ENCODE measurements at places on chromosomes 7 and 10.

DNA sequence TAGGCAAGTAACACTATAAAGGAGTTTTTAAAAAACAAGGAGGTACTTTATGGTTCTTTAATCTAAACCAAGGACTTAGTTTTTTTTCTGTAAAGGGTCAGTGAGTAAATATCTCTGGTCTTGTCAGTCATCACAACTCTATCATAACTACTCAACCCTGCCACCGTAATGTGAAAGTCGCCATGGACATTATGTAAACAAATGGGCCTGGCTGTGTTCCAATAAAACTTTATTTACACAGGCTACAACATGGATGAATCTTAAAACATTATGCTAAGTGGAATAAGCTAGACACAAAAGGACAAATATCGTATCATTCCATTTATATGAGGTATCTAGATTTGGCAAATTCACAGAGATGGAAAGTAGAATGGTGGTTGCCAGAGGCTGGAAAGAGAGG is 60.8 kb upstream of the SP4 start:
- no peak for ATAC-seq

DNA sequence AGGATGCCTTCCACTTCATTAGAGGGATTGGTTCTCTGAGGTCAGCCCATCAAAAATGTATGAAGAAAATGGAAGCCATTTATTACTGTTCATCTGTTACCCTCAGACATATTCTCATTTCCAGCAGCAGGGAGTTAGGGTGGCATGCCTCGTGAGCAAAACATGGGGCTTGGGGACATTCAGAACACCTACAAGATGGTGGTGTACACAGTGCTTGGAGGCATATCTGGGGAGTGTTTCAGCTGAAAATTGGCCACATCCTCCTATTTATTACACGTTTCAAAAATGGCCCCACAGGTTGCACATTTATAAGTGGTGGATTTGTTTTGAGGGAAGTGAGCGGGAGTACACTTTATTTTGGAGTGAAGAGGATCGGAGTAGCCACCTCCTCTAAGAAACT is 93.4 kb downstream of the SPAG6 start:
- no peak for ATAC-seq

DNA sequence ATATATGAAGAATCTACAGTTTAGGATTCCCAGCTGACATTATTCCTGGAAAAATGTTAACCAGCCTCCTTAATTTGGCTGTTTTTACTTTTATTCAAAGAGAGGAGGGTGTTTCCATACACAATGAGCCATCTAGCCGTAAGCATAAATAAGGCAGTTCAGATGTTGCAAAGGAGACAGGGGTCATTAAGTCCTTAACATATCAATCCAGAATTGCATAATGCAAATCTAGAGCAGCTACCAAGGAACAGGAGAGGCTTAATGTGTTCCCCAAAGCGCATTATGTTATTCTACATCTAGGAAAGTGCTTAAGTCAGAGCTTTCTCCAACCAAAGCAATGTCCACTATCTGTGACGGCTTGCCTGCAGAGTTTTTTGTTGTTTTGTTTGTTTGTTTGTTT is 32.4 kb upstream of the TCF7L2 start:
- no peak for ATAC-seq

- no peak for ATAC-seq
Measured at GRCh38 chr10:100725869-100726426, 19.4 kb upstream of the PAX2 start.

- ATAC-seq = peak; percentile 4
Measured at GRCh38 chr10:70169649-70170364, 507 bp downstream of the SAR1A start.

DNA sequence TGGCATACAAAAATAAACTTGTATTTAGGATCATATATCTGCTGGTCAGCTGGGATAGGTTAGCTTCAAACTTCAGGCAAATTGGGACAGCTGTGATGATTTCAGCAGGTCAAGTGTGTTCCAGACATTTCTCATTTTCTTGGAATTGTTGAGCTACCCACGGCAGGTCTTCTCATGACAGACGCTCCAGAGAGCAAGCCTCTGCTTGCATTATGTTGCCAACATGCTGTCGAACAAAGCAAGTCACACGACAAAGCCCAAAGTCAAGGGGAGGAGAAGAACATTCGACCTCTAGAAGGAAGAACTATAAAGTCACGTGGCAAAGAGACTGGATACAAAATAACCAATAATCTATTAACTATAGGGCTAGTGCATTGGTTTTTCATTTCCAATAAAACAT is 103.5 kb downstream of the RAB18 start:
- peak; percentile 70 for ATAC-seq

- no peak for ATAC-seq
Measured at GRCh38 chr10:93671042-93671441, 31.4 kb downstream of the FRA10AC1 start.

- ATAC-seq = no peak
Measured at GRCh38 chr7:139721417-139721816, 56.4 kb downstream of the HIPK2 start.

- peak; percentile 86 for ATAC-seq
Measured at GRCh38 chr10:11515596-11516430, 95.6 kb downstream of the USP6NL start.

DNA sequence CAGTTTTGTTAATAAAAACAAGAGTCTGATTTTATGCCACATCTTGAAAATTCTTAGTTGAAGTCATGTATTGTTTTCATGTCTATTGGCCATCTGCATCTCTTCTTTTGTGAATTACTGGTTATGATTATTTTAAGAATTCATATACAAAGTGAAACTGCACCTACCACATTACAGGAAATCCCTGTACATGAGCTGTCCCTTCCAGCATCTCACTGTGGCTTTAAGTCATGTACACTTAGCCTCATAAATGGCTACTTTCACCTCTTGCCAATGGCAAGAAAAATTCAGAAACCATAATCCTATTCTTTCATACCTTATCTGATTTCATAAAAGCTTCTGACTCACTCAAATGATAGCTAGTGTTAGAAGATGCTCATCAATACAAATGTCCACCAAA is 48.6 kb downstream of the CRTAC1 start:
- ATAC-seq = no peak

- no peak for ATAC-seq
Measured at GRCh38 chr10:48194830-48195229, 79.7 kb downstream of the FRMPD2 start.

DNA sequence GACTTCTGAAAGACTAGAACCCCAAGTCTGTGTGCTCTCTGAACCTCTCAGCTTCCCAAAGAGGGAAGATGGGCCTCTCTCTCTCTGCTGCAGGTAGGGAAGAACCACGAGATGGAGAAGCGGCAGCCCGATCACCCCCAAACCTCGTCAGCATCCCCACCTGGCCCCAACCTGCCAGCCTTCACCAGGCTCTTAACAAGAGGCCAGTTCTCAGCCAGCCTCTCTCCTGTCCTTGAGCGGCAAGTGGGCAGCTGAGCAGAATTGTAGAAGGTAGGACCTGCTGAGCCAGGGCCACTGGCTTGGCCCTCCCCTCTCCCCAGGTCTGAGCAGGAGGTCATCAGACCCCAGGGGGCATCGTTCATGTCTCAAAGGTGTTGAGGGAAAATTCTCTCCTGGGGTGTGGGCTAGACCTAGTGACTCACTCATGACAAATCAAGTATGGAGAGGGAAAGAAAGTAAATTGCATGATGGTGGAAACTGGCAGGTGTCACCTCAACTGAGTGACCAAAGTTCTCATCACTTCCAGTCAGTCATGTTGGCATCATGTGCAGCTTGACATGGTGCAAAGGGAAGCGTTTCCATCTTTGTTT is 92.0 kb upstream of the GPR26 start:
- ATAC-seq = no peak

DNA sequence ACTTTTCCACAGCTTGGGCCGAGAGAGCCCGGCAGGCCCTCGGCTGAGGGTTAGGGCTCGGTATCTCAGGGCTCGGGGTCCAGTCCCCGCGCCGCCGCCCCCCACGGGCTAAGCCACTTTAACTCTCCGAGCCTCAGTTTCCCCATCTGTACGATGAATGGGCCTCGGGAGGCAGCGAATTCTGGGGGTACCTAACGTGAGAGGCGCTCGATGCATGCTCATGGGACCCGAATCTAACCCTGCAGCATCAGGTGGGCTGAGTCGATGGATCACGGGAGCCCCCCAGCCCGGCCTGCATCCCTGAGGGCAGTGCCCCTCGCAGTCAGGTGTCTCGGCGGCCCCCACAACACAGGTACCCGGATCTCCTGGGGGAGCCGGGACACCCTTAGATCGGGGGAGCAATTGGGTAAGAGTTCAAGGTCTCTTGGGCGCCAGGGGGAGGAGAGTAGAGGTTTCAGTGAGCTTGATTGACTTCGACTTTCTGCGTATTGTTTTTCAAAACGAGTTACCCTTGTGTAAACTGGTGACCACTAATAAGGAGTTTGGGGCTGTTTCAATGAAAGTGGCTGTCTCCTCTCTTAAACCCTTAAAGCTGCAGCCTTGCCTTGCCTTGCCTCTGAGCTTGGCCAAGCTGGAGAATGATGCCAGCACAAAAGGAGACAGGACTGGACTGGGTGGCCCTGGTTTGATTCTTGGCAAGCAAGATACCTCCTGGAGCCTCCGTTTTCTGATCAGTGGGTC is 631 bp downstream of the POR start:
- peak; percentile 3 for ATAC-seq

GRCh38 chr7:132656846-132657776 is 80.8 kb upstream of the PLXNA4 start:
- ATAC-seq = peak; percentile 50

- no peak for ATAC-seq
Measured at GRCh38 chr7:4245866-4246470, 436.1 kb upstream of the FOXK1 start.

- ATAC-seq = no peak
Measured at GRCh38 chr7:2681929-2682799, 5.8 kb upstream of the AMZ1 start.

DNA sequence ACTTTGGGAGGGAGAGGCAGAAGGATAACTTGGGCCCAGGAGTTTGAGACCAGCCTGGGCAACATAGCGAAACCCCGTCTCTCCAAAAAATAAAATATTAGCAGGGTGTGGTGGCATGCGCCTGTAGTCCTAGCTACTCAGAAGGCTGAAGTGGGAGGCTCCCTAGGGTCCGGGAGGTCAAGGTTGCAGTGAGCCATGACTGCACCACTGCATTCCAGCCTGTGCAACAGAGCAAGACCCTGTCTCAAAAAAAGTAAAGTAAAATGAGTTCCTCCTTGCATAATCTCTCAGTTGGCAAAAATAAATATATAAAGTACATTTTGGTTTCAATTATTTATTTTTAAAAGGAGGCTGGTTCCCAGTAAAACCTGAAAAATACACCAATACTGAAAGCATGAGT is 11.8 kb downstream of the NANOS1 start:
- no peak for ATAC-seq

GRCh38 chr10:61376908-61377368 is 76.2 kb downstream of the TMEM26 start:
- ATAC-seq = no peak

DNA sequence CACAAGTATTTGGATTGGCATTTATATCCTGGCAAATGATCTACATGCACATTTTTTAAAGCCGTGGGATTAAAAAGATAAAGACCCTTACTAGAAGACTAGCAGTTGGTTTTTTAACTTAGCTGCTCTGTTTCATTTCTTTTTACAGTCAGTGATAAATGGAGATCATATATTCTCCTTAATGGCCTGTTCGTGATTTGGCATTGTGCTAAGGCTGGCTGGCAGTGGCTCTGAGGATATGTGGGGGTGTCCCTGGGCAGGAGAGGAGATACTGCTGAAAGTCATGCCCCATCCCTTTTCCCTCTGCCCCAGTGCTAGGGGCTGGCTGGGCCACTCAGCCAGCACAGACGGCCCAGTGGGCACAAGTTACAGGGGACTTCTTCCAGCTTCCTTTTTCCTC is 341.7 kb downstream of the PRPF18 start:
- no peak for ATAC-seq

DNA sequence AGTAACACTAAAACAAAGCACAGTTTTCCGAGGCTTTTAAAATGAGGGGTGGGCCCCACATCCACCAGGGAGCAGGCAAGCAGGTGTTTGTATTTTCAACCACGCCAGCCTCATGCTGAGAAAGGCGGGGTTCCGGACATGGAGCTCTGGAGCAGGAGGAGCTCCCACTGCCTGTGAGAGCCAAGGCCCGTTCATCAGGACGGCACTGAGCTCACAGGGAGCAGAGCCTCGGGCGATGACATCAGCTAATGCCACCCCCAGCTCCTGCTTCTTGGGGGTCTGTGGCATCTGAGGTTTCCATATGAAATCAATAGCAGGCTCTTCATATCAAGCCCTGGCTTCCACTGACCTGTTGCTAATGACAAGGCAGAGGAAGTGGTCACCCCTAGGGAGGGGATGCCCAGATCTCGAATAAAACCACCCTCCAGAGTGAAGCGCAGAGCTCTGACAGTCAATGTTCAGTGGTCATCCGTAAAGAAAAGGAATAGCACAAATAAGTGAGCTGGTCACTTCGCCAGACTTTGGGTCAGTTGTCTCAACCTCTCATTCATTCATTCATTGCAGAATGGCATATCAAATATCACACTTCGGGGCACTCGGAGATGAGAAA is 89.1 kb downstream of the TNS3 start:
- no peak for ATAC-seq

DNA sequence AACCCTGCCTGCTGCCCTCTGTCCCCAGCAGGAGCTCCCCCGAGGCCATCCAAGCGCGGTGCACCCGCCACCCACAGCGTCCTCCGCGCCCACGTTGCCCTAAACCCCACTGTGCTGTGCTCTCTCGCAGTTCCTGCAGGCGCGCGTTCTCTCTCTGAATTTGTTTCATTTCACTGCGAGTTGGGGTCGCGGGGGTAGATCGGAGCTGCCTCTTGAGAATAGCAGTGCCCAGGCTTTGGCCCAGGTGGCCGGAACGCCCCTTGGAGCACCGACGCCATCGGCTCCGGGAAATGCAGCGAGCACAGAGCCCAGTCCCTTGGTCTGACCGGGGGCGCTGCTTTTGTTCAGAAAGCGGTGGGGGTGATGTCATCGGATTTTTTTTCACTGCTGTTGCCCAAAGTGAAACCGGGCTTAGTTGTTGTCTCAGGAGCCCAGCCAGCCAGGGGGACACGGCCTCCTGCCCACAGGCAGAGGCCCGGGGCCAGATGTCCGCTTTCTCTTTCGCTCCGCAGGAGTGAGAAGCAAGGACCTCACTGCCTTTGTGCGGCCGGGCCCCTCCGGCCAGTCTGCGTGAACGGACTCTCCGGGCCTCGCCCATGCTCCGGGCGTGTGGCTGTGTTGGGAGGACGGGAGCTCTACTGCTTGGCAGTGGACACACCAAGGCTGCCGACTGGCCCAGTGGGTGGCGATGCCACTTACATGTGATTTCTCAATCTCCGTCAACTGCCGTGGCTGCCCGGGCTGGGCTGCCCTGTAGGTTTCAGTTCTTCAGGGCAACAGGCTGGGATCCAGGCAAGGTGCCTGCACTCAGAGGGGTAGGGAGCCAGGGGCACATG is 43.1 kb downstream of the FOXK1 start:
- ATAC-seq = peak; percentile 73

Data from esophagus mucosa (tissue), 1 donor.